ENCODE measurements at places on chromosomes 12 and 14.

DNA sequence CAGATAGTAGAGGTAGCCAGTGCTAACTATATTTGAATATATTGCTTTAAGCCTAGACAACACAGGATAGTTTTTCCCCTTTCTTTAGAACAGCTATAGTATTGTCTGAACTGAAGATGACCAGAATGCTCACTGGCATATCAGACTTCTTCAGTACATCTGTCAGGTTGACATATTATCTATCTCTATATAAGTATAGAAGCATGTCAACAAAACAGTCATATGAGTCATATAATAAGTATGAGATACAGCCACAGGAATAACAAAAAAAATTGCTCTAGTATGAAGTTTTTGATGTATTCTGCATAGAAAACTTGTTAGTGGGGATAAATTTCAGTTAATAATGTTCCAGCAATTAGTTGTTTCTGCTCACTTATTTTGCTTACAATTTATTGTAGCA lies 767.7 kb downstream of the LRFN5 start:
- no peak for DNase-seq

DNA sequence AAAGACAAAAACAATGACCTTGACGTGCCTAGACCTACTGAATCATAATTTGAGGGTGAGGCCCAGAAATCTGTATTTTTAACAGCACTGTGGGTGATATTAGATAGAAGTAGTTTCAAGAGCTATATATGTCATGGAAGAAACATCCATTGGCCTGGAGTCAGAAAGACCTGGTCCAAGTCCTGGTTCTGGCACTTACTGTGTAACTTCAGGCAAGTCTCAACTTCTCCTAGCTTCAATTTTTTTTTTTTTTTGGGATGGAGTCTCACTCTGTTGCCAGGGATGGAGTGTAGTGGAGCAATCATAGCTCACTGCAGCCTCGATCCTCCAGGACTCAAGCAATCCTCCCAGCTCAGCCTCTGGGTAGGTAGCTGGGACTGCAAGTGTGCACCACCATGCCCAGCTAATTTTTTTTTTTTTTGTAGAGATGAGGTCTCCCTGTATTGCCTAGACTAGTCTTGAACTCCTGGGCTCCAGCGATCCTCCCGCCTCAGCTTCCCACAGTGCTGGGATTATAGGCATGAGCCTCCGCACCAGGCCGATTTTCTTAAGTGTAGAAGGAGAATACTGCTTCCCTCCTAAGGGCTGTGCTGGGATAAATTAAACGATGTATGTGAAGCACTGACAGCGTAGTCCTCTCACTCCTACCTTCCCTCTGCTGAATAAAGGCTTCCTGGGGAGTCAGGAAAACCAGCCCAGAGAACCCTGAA lies 14.3 kb upstream of the GPX2 start:
- DNase-seq = no peak

DNA sequence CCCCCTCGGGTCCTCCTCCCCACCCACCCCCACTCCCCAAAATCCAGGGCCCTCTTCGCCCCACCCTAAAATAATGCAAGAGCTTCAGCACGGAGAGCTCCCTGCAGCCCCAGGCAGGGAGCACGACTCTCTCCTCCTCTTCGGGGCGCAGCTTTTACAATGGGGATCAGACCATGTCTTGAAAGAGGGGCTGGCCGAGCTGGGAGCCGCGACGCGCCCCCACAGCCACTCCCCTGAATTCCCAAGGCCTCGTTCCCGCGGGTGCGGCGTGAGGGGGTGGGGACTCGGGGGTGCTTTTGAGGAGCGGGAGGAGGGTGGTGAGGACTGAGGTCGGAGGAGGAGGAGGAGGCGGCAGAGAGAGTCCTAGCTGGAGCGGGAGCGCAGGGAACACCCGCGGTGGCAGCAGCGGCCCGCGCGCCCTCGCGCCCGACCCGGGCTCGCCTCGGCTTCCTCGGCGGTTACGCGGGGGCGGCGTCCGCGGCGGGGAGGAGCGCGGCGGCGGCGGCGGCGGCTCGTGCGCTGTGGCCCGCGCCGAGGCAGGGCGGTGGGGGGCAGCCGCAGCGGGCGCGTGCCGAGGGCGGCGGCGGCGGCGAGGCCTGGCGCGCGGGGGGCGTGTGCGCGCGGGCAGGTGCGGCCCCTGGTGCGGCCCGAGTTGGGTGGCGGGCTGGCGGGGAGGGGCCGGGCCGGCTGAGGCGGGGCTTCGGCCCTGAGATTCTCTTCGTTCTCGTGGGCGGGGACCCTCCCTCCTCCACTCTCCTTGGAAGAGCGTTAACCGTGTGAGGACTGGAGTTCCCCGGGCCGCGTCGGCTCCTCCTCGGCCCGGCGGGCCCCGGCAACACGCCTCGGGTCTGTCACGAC lies at the start of gene ANKS1B:
Gene ANKS1B (minus strand): TSS at position 666 of the 858 bp plus-strand sequence. CDS start 699 bp downstream, outside the sequence.
- no peak for DNase-seq

GRCh38 chr14:97543221-97543620 lies 746.0 kb downstream of the VRK1 start:
- DNase-seq = no peak

DNA sequence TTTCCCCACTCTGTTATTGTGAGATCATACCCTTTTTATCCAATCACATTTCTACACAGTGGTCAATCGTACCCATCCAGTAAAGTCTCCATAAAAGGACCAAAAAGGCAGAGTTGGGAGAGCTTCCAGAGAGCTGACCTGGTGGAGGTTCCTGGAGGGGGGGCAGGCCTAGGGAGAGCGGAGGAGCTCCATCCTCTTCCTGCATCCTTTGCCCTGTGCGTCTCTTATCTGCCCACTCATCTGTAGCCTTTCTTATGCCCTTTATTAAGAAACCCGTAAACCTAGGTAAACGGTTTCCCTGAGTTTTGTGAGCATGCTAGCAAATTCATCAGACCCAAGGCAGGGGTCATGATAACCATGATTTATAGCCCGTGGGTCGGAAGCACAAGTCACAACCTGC lies 26.2 kb downstream of the EVL start:
- DNase-seq = no peak

- DNase-seq = no peak
Measured at GRCh38 chr12:121196902-121197301, 13.0 kb upstream of the P2RX4 start.

- DNase-seq = no peak
Measured at GRCh38 chr12:113262710-113263109, 41.4 kb downstream of the TPCN1 start.

DNA sequence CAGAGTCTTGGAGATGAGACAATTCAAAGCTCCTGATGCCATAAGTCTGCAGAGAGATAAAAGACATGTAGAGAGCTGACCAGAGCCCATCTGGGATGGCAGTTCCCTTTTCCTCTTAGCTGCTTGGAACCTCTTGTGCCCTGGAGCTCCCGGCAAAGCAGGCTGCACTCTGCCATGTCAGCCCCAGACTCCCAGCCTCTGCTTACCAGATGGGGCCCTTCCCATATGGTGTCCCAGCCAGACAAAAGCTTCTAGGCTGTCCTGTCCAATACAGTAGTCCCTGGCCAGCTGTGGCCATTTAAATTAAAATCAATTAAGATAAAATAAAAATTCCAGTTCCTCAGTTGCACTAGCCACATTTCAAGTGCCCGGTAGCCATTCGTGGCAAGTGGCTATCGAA lies 303.9 kb downstream of the TTC6 start:
- no peak for DNase-seq

GRCh38 chr14:61564618-61565091 lies 130.7 kb upstream of the HIF1A start:
- no peak for DNase-seq

- DNase-seq = no peak
Measured at GRCh38 chr12:28710882-28711281, 438.2 kb upstream of the FAR2 start.

GRCh38 chr12:125222876-125223275 lies 157.6 kb downstream of the AACS start:
- DNase-seq = no peak

DNA sequence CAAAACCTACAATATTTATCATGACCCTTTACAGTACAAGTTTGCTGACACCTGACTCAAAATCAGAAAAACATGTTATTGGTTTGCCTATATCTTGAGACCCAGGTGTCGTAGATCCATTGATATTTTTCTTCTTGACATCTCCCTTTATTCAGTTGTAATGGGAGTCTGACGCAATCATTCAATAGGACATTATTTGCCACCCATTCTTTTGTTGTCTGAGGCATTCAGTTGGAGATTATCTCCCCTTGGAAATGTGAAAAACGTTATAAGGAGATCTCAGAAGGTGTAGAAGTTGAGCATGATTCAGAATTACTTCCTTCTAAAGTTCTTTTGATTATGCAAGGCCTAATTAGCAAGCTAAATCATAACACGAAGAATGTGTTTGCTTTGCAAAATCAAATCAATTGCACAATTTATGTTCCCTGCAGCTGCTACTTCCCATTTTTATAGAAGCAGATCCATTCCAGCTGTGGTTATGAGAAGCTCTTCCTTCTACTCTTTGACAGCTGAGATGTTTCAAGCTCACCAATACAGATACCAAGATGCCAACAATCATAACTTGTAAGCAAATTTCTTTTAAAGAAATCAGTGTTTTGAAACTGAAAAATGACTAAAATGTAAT lies 228.2 kb upstream of the SYT1 start:
- no peak for DNase-seq

GRCh38 chr14:68513137-68513536 lies 279.7 kb downstream of the ZFP36L1 start:
- DNase-seq = no peak

DNA sequence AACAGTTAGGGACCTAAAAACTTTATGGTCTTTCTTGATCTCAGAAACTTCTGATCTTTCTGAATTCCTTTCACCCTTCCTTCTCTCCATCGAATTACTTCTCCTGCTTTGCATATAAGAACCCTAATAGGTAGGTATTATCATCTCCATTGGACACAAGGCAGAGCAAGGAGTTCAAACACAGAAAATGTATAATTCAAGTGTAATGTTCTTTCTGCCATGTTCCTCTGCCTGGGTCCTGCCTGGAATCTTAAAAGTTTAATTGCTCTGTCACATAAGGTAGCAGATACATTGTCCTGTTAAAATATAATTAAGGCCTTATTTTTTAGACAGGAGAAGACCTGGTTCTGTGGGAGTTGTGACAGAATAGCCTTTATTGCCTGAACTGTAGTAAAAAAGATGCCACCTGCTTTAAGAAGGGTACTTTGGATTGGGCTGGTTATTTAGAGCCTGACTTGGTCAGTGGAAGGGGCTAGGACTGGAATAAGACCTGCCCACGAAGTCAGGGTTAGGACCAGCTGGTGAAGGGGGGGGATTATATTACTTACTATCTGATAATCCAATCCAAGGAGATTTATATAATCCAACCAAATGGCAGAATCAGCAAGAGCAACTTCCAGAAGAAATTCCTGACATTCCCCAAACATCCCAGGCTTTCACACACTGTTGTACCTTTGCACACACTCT lies 10.4 kb downstream of the G2E3 start:
- no peak for DNase-seq

- DNase-seq = no peak
Measured at GRCh38 chr12:9071969-9072368, 43.8 kb downstream of the A2M start.

DNA sequence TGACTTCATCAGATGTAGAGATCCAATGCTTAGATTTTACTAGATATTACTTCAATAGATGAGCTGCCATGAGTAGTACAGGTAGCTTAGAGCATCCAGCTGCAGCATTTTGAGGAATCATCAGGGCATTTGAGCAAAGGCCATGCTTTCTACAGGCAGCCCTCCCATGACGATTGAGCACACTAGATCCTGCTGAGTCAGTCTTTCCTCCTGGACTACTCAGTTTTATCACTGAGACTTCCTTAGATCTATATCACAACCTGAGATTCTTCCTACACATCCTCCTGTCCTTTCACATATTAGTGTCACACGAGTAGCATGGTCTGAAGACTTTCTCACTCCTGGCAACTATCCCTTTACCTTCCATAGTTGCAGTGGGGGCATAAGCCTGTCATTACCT lies 1401.8 kb downstream of the FSCB start:
- DNase-seq = no peak

- DNase-seq = no peak
Measured at GRCh38 chr14:37508503-37508902, 86.5 kb downstream of the FOXA1 start.

- no peak for DNase-seq
Measured at GRCh38 chr12:105072888-105073488, 11.3 kb downstream of the ALDH1L2 start.

GRCh38 chr14:103695296-103696069 lies 19.8 kb downstream of the XRCC3 start:
- DNase-seq = no peak

- DNase-seq = no peak
Measured at GRCh38 chr14:90560991-90561390, 164.2 kb downstream of the CALM1 start.

- no peak for DNase-seq
Measured at GRCh38 chr14:58703161-58703506, 65.4 kb downstream of the DACT1 start.

GRCh38 chr12:12901158-12901791 lies 9.9 kb downstream of the GPRC5A start:
- no peak for DNase-seq

GRCh38 chr12:23169012-23169695 lies 544.2 kb downstream of the ETNK1 start:
- DNase-seq = no peak

GRCh38 chr12:109738878-109739665 lies 25.4 kb downstream of the FAM222A start:
- DNase-seq = no peak
